ENCODE measurements at places on chromosomes 4 and X.

GRCh38 chrX:11579636-11580600, 85.8 kb downstream of the ARHGAP6 start:
- DNase-seq = no peak

DNA sequence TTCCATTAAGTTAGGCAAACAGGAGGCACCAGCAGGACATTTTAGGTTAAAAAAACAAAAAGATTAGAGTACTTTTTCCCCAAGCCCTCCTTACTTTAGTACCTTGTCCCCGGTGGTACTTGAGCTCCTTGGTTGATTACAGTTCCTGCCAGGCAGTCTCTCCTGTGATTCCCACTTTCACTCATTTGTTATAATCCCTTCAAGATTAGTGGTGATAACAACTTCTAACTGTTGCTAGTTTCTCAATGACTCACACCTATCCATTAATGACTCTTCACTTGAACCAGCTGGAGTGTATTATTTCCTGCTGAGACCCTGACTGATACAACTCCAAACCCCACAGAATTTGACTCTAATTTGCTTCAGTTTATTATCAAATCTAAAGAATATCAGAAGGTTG, 765.0 kb upstream of the DIAPH2 start:
- no peak for DNase-seq

GRCh38 chrX:39675619-39676018, 422.1 kb downstream of the BCOR start:
- DNase-seq = no peak

DNA sequence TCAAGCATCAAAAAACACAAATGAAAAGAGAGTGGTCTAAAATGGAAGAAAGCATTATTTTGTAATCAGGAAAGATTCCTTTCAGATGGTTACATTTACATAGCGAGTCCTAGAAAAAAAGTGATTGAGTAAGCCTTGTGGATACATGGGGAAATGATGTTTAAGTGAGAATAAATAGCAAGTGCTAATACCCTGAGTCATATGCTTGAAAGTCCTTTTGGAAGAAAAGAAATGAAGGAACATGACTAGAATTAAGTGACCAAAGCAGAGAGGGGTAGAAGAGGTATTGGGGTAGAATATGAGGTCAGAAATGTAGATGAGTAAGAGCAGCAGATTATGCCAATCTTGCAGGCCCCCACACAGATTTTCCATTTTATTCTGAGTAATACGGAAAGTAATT, 814.8 kb upstream of the GRID2 start:
- DNase-seq = no peak

DNA sequence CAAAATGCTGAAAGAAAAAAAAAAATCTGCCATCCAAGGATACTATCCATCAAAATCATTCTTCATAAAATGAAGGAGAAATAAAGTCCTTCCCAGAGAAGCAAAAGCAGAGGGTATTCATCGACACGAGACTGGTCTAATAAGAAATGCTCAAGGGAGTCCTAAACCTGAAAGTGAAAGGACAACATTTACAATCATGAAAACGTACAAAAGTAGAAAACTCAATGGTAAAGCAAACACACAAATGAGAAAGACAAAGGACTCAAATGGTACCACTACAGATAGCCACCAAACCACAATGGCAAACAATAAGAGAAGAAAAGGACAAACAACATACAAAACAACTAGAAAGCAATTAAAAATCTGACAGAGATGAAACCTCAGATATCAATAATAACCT, 41.0 kb downstream of the CD99L2 start:
- no peak for DNase-seq

- no peak for DNase-seq
These were observed 55.0 kb upstream of the SCML1 start for GRCh38 chrX:17682259-17682658.

GRCh38 chr4:150145090-150145945, 67.1 kb downstream of the DCLK2 start:
- no peak for DNase-seq

DNA sequence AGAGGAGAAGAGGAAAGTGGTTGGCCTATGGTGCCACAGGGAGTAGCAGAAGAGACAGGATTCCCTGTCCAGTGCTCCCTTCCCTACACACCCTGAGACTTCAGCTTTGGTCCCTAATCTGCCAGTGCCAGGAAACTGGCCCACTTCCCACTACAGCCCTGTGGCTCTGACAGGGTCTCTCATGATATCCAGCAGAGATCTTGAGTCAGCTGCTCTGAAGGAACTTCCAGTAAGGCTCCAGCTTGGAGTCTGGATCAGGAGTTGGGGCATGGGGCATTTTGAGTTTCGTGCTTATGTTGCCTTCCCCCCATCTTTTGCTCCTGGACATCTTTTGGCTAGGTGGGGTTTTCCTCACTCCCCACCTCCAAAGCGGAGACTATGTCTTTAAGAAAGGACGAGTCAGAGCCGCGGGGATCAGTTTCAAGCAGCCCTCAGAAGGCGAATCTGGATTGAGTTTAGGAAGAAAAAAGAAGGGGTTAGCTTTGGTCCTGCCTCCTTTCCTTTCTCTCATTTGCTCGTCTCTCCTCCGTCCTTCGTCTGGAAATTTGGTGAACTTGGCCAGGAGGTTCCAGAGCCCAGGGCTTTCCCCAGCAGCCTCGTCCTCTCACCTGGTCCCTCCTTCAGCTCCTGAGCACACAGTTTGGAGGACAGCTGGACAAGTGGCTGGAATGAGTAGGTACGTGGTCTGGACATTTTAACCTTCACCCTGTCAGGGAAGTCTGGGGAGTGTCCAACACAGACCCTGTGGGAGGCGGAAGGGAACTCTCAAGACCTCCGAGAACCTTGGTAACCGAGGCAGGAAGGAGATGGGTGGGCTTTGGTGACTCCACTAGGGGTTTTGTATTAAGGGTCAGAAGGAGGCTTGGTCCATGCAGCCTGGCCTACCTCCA, 104.4 kb downstream of the RTL5 start:
- no peak for DNase-seq

GRCh38 chr4:95732061-95732460, 107.8 kb upstream of the PDHA2 start:
- no peak for DNase-seq

- DNase-seq = no peak
These were observed 1158.1 kb downstream of the FSTL5 start for GRCh38 chr4:161005746-161006145.

GRCh38 chrX:150255441-150256296, 107.4 kb upstream of the MAMLD1 start:
- no peak for DNase-seq

Data from GM13976 (cell line).